ENCODE measurements at places on chromosomes 1 and 21.

DNA sequence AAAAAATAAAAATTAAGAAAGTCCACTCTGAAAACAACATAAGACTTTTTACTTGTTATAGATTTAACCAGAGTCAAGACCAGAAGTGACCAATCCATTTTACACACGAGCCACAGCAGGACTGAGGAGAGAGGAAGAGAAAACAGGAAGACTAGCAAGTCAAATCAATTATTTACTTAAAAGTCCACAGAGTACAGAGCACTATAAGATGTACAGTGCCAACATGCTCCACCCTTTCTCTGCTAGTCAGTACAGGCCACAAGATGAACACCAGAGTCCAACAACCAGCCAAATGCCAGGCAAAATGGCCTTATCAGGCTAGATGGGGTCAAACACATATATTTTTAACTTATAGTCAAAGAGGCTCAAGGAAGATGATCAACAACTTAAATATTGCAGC, 19.5 kb downstream of the LUZP1 start:
- H3K4me3 ChIP-seq = no peak overlapping the region
- no peaks in the 10 kb centered on the region for H3K36me3 ChIP-seq
- H3K27me3 ChIP-seq = no peaks in the 10 kb centered on the region
- no peak for DNase-seq
- no peaks in the 10 kb centered on the region for H3K4me1 ChIP-seq
- H3K27ac ChIP-seq = no peak overlapping the region

DNA sequence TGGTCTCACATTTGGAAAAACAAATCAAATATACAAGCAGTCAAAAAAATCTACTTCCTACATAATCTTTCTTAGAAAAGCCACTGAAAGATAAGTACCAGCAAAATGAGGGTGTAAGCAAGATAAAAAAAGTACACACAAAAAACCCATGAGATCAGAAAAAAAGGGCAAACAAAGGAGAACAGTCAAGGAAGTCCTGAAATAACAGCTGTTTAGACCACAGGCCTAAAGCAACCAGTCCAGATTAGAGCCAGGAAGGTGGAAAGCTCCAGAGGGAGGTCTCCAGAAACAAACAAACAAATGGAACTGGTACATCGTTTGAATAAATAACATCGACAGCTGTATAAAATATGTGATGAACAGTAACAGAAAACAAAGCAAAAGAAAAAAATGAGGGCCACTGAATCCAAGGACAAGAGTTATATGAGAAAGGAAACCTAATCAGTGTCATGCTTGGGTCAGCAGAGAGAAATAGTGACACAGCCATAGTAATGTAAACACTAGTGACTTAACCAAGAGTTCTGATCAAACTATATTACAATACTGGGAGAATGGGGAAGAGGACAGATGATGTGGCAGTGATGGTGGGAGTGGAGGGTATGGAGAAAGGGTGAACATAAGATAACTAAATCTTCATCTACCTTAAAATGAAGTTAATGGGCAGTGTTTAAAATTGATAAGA, 67.5 kb downstream of the NVL start:
- DNase-seq = peak; percentile 33
- peaks cover 30% of the 10 kb centered on the region for H3K4me1 ChIP-seq
- H3K4me3 ChIP-seq = no peak overlapping the region
- peak overlapping the region; percentile 35 for H3K27ac ChIP-seq

DNA sequence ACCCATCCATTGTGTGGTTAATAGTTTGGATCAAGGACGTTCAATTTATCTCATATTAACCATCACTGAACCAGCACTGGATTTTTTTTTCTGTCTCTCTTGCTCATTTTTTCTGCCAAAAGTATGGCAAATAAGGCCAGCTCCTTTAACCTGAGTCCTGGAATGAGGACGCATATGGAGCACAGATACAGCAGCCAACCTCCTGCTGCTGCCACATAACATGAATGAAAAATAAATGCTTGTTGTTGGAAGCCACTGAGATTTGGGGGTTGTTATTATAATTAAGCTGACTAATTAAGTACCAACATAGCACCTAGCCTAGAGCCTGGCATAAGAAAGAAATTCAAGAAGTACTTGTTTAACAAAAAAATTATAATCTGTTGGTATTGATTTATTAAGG, 335.3 kb upstream of the DUSP10 start:
- H3K4me3 ChIP-seq = no peak overlapping the region
- no peaks in the 10 kb centered on the region for H3K4me1 ChIP-seq
- no peak overlapping the region for H3K27ac ChIP-seq
- no peak for DNase-seq

- H3K27ac ChIP-seq = no peak overlapping the region
- no peak overlapping the region for H3K4me3 ChIP-seq
- H3K36me3 ChIP-seq = no peaks in the 10 kb centered on the region
- H3K27me3 ChIP-seq = no peaks in the 10 kb centered on the region
Observed at GRCh38 chr1:90675161-90675847, 41.8 kb downstream of the BARHL2 start.

GRCh38 chr1:154258784-154259183, 13.6 kb upstream of the HAX1 start:
- peaks cover 70% of the 10 kb centered on the region for H3K36me3 ChIP-seq
- peak; percentile 3 for DNase-seq
- H3K4me1 ChIP-seq = no peaks in the 10 kb centered on the region
- H3K27me3 ChIP-seq = no peaks in the 10 kb centered on the region

GRCh38 chr1:165915932-165916348, 88.5 kb downstream of the UCK2 start:
- DNase-seq = no peak
- H3K27me3 ChIP-seq = no peaks in the 10 kb centered on the region
- H3K27ac ChIP-seq = no peak overlapping the region
- H3K4me1 ChIP-seq = no peaks in the 10 kb centered on the region
- H3K4me3 ChIP-seq = no peak overlapping the region
- H3K36me3 ChIP-seq = no peaks in the 10 kb centered on the region

All from MM.1S (cell line).